SK-N-SH (cell line): ENCODE measurements at places on chromosomes 1 and 21. TPM values are rescaled to one million over a fixed set of nuclear protein-coding genes. Genes with fewer than 3 reads are reported as not detected.
A peak's percentile ranks its signal among the peaks of the same experiment; 100 is the strongest.

The CASQ1 gene
- 0.08 and 0.18 TPM in 2 replicates for polyA plus RNA-seq

The PWP2 gene
- 6.0 and 6.9 TPM in 2 replicates for polyA plus RNA-seq

The ARID1A gene
- polyA plus RNA-seq, result 14.2 and 26.5 TPM in 2 replicates

The CORT gene
- 0.26 and 0.29 TPM in 2 replicates for polyA plus RNA-seq

The LENEP gene
- polyA plus RNA-seq, result 0.26 TPM in 1 of 2 replicates, not detected in the other

The PCBP3 gene
- polyA plus RNA-seq, result 4.2 and 9.5 TPM in 2 replicates

GRCh38 chr1:245045087-245045881, 109.5 kb upstream of the KIF26B start:
- DNase-seq, result no peak

DNA sequence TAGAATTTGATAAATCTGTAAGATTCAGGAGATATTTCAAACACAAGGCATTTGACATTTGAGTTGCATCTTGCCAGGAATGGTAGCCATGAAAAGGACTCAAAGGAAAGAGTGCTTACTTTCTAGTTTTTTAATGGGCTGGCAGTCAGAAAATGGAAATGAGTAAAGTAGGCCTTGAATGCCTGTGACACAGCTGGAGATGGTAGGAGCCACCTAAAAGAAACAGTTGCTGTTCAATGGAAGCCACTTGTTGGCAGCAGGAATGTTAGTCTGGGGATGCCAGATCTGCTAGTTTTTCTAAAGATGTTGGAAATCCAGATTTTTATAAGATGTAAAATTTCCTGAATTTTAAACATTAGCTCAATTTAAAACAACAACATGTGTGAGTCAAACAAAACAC, 43.6 kb downstream of the CACHD1 start:
- DNase-seq, result no peak

- DNase-seq, result no peak
These were observed 18.3 kb downstream of the TNFRSF9 start for GRCh38 chr1:7922301-7922700.

DNA sequence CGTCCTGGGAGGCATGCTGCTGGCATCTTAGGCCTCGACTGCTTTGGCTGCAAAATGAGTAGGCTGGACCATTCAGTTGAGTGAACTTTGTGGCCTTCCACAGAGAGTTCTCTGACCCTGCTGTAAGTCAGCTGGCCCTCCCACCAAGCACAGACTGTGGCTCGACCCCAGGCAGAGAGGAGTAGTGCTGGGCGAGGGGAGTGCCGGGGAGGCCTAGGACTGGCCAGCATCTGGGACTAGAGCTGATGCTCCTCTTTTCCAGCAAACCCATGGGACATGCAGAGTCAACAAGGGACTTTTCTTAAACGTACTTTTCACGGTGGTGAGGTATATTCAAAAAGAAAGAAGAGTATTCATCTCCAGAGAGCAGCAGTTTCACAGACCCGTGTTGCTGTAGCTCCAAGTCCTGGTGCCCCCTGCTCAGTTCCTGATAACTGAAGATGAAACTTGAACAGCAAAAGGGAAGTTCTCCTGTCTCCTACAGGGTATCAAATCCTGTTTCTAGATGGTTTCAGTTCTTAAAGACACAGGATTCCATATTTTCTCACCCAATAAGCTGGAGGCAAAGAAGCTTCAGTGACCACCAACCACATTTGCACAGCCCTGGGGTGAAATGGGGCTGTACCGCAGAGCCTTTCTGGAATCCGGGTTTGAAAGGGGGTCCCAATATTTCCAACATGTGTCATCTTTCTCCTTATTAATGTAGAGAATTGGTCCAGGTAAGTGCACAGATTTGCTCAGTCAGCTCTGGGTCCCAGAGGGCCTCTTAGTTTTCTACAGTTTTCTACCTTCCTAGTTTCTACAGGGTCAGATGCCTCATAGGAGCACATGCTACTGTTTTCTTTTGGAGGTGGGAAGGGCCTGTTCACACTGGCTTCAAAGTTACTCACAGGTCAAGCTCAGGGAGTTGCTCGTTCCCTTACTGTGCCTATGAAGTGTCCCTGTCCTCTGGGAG, 20.9 kb downstream of the BATF3 start:
- DNase-seq, result no peak

DNA sequence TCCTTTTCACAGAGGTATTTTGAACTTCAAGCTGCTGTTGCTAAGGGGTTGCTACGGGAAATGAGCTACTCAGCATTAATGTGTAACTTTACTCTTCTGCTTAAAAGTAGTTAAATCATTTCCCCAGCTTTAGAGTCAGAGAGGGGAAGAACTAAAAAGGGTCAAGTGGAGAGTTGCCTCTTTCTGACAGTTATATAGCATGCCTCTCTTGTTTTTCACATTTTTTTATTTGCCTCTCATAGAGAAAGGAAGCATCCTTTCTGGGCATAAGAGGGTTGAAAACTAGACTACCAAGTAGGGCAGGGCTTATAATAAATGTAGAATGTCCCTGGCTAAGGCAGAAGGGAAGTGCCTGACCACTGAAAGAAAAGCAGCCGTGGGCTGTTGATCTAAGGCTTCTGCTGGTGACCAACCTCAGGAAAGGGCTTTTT, 10.1 kb upstream of the ELAVL4 start:
- no peak for DNase-seq

DNA sequence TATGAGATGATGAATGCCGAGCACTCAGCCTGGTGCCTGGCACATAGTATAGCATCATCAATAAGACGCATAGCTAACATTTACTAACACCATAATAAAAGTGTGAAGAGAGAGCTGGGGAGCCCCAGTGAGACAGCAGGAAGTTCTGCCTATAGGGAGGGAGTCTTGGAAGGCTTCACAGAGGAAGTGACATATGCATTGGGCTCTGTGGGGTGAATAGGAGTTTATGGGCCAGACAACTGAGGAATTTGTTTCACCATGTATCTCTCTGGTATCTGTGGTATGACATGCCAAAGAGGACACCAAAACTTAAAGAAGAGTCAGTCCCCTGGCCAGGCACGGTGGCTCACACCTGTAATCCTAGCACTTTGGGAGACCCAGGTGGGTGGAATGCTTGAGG, 118.3 kb upstream of the TMEM51 start:
- no peak for DNase-seq

DNA sequence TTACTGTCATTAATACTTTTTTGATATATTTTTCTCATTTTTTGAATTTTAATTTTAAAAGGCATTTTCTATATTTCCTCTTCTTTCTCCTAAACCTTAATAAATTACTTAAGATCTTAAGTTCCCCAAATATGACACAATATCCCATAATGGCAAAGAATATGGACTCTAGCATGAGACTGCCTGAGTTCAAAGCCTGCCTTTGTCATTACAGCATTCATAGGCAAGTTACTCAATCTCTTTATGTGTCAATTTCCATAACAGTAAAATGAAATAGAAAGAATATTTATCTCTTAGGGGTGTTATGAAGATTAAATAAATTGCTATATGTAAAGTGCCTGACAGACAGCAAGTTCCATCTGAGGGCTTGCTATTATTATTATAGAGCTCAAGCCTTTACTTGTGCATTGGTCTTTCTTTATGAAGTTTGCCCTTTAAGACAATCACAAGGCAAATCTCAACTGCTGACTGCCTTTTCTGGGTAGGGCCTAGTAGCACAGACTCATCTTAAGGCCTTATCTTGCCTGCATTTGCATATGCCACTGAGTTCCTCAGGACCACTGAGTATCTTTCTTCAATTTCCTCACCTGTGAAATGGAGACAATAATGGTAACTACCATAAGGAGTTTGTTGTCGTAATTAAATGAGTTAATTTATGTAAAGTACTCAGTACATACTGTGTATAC, 231.0 kb downstream of the NRIP1 start:
- no peak for DNase-seq

GRCh38 chr1:161820914-161821313, 54.8 kb downstream of the ATF6 start:
- DNase-seq, result no peak

DNA sequence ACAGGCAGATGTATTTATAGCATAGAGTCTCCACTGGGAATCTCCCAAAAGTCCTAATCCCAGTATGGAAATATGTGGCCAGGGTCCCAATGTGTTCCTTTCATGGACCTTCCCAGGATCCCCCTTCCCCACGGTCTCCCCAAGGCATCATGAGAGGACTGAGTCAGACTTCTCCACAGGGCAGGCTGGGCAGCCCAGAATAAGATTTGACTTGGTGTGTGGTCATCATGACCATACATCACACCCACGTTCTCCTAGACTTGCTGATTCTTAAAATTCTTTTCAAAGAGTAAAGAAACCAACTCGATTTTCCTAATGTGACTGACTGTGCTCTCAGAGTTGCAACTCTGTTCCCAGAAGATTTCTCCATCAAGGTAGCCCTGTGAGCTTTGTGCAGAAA, 93.9 kb upstream of the CD34 start:
- DNase-seq, result no peak

- DNase-seq, result peak; percentile 20
These were observed 1104.2 kb upstream of the TMPRSS15 start for GRCh38 chr21:19507682-19508260.

GRCh38 chr1:150387200-150387599, 23.3 kb downstream of the RPRD2 start:
- no peak for DNase-seq

GRCh38 chr1:17466359-17466758, 26.9 kb upstream of the RCC2 start:
- DNase-seq, result no peak

GRCh38 chr1:94060720-94061119, 60.2 kb downstream of the ABCA4 start:
- no peak for DNase-seq

GRCh38 chr1:196259316-196259715, 348.9 kb downstream of the KCNT2 start:
- DNase-seq, result no peak

- DNase-seq, result no peak
These were observed 212.9 kb downstream of the GRIK3 start for GRCh38 chr1:36821386-36821785.

DNA sequence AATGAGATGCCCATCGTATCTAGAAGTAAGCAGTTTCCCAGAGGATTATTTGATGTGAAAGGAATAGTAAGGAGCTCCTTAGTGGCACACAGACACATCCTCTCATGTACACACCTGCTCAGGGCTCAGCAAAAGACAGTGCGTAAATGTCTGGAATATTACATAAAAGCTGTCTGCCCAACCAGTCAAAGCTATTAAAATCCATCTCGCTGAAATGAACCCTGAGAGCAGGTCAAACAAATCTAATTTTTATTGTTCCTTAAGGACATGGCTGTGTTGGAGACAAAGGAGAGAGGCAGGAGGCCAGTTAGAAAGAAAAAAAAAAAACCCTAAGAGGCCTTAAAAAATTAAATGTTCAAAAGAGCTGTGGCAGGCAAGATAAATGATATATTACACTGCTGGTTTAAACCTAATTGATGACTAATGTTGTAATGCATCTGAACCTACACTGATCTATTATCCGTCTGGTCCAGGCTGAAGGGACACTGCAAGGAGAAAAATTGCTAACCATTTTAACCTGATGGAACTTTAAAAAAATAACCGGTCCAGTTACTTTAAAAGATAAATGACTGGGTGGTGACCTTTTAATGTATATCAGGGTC, 58.5 kb upstream of the FGGY start:
- no peak for DNase-seq

DNA sequence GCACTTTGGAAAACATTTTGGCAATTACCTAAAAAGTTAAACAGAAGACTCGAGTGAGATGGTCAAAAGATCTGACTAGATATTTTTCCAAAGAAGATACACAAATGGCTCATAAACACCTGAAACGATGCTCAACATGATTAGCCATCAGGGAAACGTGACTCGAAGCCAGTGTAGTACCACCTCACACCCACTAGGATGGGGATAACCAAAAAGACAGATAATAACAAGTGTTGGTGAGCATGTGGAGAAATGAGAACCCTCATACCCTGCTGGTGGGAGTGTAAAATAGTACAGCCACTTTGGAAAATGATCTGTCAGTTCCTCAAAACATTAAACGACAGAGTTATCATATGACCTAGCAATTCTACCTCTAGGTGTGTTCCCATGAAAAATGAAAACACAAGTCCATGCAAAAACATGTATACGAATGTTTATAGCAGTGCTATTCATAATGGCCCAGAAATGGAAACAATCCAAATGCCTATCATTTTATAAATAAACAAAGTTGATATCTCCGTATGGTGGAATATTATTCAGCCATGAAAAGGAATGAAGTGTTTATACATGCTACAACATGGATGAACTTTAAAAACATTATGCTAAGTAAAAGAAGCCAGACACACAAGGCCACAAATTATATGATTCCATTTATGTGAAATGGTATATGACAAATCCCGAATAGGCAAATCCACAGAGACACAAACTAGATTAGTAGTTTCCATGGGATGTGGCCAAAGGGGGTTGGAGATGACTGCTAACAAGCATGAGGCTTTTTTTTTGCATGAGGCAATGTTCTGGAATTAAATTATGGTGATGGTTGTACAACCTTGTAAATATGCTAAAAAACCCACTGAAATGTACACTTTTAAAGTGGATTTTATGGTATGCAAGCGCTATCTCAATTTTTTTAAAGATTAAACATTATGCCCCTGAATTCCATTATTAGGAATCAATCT, 625.3 kb downstream of the KIF26B start:
- no peak for DNase-seq

DNA sequence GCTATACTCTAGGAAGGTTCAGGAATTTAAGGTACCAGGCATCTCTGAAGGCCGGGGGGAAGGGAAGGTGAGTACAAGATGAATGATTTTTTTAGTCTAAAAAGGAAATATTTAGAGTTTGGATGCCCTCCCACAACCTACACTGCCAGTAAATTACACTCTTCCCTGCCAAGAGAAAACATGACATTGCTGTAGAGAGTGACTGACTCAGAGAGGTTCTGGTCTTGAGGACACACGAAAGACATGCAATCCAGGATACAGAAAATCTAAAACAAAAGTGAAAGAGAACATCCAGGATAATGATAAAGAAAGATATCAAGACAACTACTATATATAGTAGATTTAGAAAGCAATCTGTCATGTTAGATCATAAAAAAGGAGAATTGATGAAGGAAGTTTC, 200.5 kb downstream of the TYW3 start:
- no peak for DNase-seq

DNA sequence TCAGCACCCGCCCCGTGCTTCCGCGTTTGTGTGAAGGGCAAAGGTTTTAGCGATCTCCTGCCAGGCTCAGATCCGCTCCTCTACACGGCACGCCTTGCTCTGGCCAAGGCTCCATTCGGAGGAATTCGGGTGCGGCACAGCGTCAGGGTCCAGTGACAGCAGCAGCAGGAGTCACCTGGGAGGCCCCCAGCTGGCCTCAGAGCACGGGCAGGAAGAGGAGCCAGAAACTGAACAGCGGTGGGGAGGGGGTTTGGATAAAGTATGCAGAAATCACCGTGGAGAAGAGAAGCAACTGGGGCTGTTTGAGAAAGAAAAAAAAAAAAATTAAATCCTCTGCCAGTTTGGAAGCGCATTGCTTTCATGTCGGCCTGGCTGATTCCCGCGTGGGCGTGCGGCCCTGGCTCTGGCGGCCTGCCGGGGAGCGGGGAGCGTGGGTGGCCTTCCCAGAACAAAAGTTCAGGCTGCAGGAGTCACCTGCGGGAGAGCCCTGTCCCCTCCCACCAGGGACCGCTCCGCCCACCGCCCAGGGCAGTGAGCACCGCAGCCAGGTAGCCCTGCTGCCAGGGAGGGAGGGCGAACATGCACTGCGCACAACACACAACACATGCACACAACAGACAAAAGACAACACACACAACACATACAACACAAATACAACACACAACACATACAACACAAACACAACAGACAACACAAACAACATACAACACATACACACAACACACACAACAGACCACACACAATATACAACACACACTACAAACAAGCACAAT, 107.6 kb downstream of the ETS2 start:
- peak; percentile 61 for DNase-seq

GRCh38 chr1:24544239-24544638, 11.6 kb upstream of the NCMAP start:
- DNase-seq, result no peak
